WERI-Rb-1 (cell line): ENCODE measurements at places on chromosomes 4 and X.
A peak's percentile ranks its signal among the peaks of the same experiment; 100 is the strongest.

DNA sequence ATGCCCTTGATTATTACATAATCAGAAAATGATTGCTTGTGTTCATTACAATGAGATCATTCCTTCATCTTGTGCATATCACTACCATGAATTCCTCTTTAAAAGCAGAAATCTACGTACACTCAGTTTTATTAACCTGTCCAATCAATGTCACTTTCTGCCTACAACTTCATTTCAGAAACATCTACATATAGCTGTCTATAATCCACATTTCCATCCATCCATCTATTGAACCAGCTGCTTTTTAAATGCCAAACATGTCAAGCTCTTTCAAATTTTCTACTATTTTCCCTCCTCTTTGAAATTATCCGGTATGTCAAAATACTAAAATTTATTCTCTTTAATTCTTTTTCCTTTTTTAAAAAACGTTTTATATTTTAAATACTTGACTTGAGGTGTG, 462.0 kb downstream of the GABRG1 start:
- DNase-seq: no peak

DNA sequence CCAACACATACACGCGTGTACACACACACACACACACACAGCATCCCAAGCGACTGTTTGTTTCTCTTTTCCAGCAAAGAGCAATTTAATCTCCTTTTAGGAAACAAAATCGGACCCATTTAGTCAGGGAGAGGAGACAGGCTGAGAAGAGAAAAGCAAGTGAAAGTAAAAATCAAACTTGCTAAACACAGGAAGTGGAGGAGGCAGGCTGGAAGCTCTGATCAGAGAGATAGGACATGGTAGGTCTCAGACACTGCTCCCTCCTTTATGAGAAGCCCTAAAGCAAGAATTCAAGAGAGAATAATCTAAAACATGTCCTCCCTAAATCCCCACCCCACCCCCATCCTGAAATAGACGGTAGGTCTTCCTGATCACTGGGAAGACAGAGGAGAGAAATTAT, 62.3 kb downstream of the GPC3 start:
- no peak for DNase-seq

- no peak for DNase-seq
Measured at GRCh38 chr4:56910172-56910967, 2.7 kb downstream of the REST start.

DNA sequence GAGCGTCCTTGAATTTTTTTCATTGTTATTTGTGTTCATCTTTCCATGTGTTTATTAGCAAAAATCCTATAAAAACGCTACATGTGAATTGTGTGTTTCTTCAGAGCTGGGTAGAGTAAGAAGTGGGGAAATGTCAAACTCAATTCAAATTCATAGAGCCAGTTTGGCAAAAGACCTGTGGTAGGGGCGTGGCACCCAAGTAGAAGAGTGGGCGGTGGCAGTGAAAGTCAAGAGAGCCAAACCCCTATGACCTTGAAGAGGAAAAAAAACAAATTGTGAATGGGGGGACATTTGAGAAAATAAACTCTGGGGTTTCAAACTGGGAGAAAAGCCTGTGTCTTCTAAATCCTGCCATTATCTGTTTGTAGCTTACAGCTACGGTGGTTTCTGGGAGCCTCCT, 4.4 kb upstream of the FOXO4 start:
- DNase-seq: no peak

DNA sequence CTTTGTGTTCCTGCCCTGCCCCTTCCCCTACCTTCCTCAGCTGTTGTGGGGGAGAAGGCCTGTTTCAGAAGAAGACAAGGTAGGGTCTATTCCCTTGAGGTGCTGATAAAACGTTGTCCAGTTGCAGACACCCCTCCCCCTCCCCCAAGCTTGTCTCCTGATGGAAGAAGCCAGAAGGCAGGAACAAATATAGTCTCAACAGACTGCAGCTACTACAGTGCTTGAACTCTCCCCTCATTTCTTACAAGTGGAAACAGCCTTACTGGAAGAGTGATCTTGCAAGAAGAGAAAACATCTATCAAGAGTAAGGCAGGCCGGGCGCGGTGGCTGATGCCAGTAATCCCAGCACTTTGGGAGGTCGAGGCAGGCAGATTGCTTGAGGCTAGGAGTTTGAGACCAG, 11.0 kb upstream of the MAP7D3 start:
- DNase-seq: no peak

DNA sequence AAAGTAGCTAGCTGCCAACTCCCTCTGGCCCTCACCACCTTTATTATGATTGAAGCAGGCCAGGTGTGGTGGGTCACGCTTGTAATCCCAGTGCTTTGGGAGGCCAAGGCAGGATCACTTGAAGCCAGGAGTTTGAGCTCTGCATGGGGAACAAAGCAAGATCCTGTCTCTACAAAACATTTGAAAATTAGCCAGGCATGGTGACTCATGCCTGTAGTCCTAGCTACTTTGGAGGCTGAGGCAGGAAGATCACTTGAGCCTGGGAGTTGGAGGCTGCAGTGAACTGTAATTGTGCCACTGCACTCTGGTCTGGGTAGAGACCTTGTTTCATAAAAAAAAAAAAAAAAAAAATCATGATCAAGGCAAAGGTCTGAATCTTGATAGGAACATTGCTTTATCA, 467.0 kb upstream of the DIPK2B start:
- no peak for DNase-seq

- DNase-seq: no peak
Measured at GRCh38 chrX:102958794-102959193, 21.7 kb downstream of the RAB40AL start.

DNA sequence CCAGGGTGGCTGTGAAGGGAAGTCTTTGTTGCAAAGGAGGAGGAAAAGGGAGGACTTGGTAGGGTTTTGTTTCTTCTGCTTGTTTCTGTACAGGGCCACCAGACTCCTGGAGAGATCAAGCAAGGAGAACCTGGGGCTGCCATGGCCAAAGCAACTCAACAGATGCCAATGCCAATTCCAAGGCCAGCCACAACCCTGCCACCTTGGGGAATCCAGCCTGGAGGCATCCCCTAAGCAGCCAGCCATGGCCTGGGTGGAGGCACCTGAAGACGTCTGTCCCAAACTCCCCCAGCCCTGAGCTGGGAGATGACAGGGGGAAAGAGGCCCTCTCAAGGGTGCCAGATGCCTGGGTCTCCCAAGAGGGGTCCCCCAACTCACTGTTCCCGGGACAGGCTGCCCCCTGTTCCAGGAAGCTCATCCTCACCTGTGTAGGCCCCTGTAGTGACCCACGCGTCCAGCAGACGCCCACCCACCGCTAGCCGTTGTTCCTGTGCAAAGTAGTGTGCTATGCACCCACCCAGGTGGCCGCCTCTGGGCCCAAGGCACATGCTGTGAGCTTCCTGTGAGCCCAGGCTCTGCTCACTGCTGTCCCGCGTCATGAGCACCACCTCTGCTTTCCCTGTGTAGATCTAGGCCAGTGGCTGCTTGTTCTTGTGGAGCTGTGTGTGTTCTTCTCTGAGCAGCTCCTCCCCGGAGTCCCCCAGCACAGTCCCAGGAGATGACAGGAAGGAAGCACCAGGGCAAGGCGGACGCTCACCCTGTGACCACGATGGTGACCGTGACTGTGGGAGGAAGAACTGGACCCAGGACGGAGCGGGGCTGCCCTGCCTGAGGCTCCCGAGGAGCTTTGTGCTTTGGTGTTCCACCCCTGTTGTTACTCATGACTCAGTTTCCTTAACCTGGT, 3.2 kb downstream of the PNMA3 start:
- DNase-seq: no peak

DNA sequence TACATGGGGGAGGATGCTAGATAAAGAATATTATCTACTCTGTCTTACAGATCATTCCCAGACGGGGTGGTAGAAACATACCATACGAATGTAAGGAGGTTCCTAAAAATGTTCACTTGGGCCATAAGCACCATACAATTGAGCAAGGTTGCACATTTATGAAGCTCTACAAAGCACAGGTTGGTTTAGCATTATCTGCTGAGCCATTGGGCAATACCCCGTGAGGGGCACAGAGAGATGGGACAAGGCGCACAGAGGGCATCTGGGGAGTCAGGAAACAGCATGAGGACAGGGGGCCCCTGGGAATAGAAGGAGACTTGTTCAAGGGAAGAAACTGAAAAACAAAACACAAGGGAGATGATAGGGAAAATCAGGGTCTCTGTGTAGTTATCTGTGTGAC, 305.3 kb downstream of the TRIML1 start:
- no peak for DNase-seq

- no peak for DNase-seq
Measured at GRCh38 chr4:142452161-142452855, 393.8 kb downstream of the INPP4B start.

DNA sequence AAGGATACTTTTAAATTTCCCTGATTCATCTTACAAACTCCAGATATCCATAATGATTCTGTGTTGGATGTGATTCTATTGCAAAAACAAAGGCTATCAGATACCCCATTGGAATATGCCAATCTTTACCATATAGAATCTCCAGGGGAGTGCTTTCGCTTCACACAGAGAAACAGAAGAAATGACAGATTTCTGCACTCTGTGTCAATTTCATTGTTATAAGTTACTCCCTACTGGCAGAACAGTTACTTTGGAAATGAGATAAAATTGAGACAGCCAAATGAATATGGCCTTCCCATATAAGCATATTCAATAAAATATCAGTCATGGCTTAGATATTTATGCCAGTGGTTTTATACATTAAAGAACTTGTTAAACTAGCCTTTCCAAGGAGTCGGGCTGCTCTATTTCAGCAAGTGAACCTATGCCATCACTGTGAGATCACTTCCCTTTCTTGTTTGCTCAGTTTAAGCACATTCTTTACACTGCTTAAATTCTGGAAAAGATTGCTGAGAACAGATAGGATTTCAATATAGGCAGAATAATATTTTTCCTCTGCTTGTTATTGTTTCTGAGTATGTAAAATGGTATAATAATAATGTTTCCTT, 127.5 kb upstream of the ANXA10 start:
- no peak for DNase-seq

GRCh38 chr4:31617667-31618066, 897.5 kb downstream of the PCDH7 start:
- DNase-seq: no peak

DNA sequence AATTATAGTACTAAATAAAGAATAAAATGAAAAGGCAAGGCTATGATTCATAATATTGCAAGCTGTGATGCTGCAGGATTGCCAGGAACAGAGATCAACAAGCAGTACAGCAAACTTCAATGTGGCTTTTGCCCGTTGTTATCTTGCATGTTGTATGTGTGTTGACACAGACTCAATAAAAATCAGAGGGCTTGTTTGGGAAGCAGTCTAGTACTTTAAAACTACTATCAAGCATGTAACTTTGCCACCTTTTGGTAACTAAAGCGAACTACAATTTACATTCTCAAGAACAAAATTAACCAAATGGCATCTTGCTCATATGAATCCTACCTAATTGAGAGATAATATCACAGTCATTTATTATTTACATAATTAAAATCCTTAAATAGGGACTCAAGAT, 79.8 kb upstream of the GPM6A start:
- DNase-seq: no peak

GRCh38 chr4:76804096-76804495, 93.8 kb downstream of the SOWAHB start:
- no peak for DNase-seq

- peak; percentile 69 for DNase-seq
Measured at GRCh38 chr4:153143527-153144348, 60.5 kb upstream of the TRIM2 start.

GRCh38 chr4:16418814-16419213, 192.5 kb upstream of the TAPT1 start:
- DNase-seq: no peak

GRCh38 chr4:140046543-140046942, 107.4 kb downstream of the MAML3 start:
- DNase-seq: no peak

- DNase-seq: no peak
Measured at GRCh38 chrX:39267176-39267575, 465.9 kb downstream of the MID1IP1 start.

DNA sequence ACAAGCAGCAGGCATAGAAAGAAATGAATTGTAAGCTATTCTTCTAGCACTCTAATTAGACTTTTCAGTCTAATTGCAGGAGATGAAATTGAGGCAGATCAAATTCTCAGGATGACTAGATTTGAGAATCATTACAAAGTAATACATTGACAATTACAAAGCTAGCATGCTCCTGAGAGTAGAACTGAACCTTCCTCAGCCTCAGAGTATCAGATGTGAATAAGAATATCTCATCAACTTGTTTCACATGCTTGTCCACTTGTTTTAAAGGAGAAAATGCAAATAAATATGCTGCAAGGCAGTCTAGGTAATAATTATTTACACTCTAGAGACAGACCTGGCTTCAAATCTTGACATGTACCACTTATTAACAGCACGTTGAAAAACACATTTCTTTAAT, 491.0 kb upstream of the MAGEB2 start:
- no peak for DNase-seq

- DNase-seq: no peak
Measured at GRCh38 chr4:175090116-175090515, 172.0 kb downstream of the ADAM29 start.

DNA sequence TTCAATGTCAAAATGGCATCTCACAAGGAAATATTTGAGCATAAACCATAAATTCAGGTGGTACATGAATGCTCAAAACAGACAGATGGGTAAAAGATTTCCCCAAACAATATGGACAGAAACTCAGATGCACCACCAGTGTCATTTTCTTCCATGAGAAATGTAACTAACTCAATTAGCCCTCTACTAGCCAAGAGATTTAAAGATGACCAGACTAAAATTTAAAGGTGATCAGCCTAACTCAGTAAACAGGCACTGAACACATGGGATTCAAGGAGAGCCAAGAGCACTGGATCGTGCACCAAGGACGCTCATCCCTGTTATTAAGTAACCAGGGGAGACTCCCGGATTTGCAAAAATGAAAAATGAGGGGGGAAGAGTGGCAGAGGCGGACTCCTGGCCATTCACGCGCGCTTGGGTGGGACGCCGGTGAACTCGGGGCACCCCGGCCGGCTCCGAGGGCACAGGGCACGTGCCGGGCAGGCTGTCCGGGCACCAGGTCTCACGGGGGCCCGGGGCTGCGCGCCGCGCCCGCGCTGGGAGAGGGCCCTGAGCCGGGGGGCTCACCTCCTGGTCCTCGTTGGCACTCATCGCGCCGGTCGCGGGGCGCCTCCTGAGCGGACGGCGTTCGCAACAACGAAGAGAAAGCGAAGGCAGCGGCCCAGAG, 490 bp downstream of the RWDD4 start:
- no peak for DNase-seq

DNA sequence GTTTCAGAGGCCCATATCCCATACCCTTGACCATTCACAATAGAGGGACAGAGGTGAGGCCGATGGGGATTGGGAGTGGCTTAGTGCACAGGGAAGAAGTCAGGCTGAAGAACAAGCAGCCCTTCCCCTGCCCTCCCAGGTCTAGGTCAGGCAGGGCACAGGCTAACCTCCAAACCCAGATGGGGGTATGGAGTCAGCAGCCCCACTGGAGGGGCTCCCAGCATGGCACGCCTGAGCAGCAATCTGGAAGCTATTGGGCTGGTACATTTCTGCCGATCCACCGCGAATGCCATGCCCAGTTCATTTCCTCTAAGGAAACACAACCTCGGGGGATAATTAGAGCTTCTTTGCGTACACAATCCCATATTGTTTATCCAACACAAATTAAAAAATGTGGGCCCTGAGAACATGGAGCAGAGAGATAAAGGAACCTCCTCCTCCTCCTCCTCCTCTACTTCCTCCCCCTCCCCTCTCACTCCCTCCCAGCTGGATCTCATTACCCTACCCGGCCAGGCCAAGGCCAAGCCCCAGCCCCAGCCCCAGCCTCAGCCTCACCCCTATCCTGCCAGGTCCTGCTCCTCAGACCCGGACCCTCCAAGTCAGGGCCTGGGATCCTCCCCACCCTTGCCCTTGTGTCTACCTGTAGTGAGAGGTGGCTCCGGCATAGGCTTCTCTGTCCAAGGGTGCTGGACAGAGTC, 83.0 kb downstream of the PJA1 start:
- no peak for DNase-seq
